ENCODE measurements at places on chromosomes 2 and 18.

GRCh38 chr2:22981785-22982184, 403.2 kb upstream of the KLHL29 start:
- no peak for DNase-seq

DNA sequence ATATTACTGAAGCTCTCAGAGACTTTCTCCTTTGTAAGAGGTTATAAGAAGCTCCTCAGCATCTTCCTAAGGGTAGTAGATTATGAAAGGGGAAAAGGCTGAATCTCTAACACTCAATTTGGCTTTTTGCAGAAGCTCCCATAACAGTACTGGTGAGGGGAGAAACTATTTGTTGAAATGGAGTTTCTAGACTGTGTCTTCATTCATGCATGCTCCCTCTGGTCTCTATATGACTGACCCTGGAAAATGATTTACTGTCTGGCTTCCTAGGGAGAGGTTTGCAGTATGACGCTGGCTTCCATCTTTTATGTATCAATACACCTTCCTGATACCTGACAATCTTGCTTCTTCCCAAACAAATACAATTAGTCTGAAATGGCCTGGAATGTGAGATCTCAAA, 63.9 kb downstream of the LDAH start:
- DNase-seq, result no peak

- DNase-seq, result no peak
Measured at GRCh38 chr2:238865744-238866355, 18.0 kb downstream of the TWIST2 start.

GRCh38 chr2:85277416-85278158, 50.2 kb downstream of the TGOLN2 start:
- no peak for DNase-seq

GRCh38 chr18:11009147-11009546, 140.2 kb downstream of the PIEZO2 start:
- no peak for DNase-seq

Data from T-helper 9 cell (primary cell).